Activated CD8-positive, alpha-beta memory T cell treated with anti-CD3 and anti-CD28 coated beads, Interleukin-2, amount 10 ng/mL, durations not matched to agents 7 days and 5 days (primary cell): ENCODE measurements at places on chromosomes 6 and 20. TPM values are rescaled to one million over a fixed set of nuclear protein-coding genes. Genes with fewer than 3 reads are reported as not detected.

DNA sequence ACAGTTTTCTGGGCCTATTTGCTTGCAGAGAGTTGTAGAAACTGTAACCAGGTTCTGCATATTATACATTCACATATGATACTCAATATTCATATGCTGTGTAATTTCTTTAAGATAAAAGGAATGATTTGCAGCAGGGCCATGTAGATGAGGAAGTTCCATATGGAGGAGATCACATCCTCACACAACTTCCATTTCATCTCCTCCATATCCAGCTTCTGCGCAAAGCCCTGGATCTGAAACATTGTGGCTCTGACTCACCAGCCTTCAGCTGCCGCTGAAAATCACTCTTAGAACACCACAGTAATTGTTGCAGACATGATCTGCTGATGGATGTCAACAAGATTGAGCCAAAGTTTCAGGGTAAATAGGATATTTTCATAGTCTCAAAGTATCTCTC lies 57.7 kb downstream of the PXDC1 start:
- H3K4me1 ChIP-seq: no peaks in the 10 kb centered on the region
- no peak overlapping the region for H3K27ac ChIP-seq
- peaks cover 29% of the 10 kb centered on the region for H3K27me3 ChIP-seq
- no peak overlapping the region for H3K4me3 ChIP-seq
- DNase-seq: no peak

- peaks cover 3% of the 10 kb centered on the region for H3K36me3 ChIP-seq
- peaks cover 43% of the 10 kb centered on the region for H3K4me1 ChIP-seq
- DNase-seq: no peak
- no peak overlapping the region for H3K27ac ChIP-seq
- H3K27me3 ChIP-seq: peaks cover 16% of the 10 kb centered on the region
These were observed 2.4 kb upstream of the SPEF1 start for GRCh38 chr20:3783511-3784195.

- H3K4me3 ChIP-seq: no peak overlapping the region
- no peak for DNase-seq
- H3K27ac ChIP-seq: no peak overlapping the region
These were observed 136.4 kb upstream of the JARID2 start for GRCh38 chr6:15109338-15110090.

- peak overlapping the region; percentile 95 for H3K27ac ChIP-seq
- H3K4me1 ChIP-seq: peaks cover 58% of the 10 kb centered on the region
- H3K36me3 ChIP-seq: peaks cover 18% of the 10 kb centered on the region
- H3K27me3 ChIP-seq: no peaks in the 10 kb centered on the region
- H3K4me3 ChIP-seq: peak overlapping the region; percentile 18
These were observed 9.6 kb downstream of the ZBTB2 start for GRCh38 chr6:151381722-151382121.

GRCh38 chr20:20406306-20406705 lies 38.4 kb downstream of the INSM1 start:
- H3K36me3 ChIP-seq: no peaks in the 10 kb centered on the region
- H3K4me3 ChIP-seq: no peak overlapping the region
- no peaks in the 10 kb centered on the region for H3K27me3 ChIP-seq
- H3K4me1 ChIP-seq: peaks cover 2% of the 10 kb centered on the region
- no peak for DNase-seq

DNA sequence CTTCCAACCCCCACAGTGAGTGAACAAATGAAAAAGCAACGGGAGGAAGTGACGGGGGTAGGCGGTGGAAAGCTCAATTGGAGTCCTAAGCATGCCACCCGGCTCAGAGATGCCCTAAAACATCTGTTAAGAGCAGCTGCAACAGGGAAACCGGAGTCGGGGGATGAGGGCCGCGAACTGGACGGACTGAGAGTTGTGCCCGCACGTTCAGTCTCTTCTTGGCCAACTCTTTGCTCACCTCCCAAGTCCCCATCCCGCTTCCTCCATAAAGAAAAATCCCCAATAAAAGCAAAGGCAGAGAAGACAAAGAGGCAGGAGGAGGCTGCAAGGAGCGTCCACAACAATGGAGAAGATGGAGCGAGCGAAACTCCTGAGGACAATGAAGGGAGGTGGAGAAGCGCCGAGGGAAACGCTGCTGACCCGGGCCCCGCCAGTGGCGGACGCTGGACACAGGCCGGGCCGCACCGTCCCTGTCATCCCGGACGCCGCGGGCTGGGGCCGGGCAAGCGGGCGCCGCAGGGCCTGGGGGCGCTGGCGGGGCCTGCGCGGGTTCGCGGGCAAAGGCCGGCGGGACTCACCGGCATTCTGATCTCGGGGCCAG lies 600 bp downstream of the SEC63 start:
- peaks cover 30% of the 10 kb centered on the region for H3K4me1 ChIP-seq
- peak overlapping the region; percentile 99 for H3K4me3 ChIP-seq
- peak overlapping the region; percentile 99 for H3K27ac ChIP-seq
- DNase-seq: peak; percentile 78
- H3K36me3 ChIP-seq: peaks cover 16% of the 10 kb centered on the region
- H3K27me3 ChIP-seq: peaks cover 11% of the 10 kb centered on the region

- H3K27ac ChIP-seq: no peak overlapping the region
- H3K36me3 ChIP-seq: no peaks in the 10 kb centered on the region
- no peaks in the 10 kb centered on the region for H3K27me3 ChIP-seq
These were observed 302.7 kb upstream of the TFAP2D start for GRCh38 chr6:50410579-50410978.

GRCh38 chr20:51365670-51366069 lies 176.8 kb downstream of the NFATC2 start:
- no peak overlapping the region for H3K27ac ChIP-seq
- no peak for DNase-seq
- H3K27me3 ChIP-seq: peaks cover 6% of the 10 kb centered on the region
- H3K36me3 ChIP-seq: peaks cover 9% of the 10 kb centered on the region
- no peak overlapping the region for H3K4me3 ChIP-seq
- peaks cover 18% of the 10 kb centered on the region for H3K4me1 ChIP-seq

DNA sequence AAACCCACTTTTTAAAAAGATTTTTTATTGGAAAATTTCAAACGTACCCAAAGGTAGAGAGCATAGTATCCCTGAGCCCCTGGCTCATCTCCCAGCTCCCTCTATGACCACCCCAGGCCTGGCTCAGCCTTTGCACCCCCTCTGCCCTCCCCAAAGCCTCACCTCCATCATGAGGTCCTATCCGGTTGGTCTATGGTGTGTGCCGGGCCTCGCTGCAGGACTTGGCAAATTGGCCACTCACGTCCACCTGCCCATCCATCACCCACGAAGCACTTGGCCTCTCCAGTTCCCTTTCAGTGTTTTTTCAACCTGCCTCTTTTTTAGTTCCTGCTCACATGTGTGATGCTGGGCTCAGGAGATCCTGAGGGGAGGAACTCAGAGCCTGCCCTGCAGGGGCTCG lies 147.4 kb downstream of the CDH4 start:
- no peak overlapping the region for H3K27ac ChIP-seq
- no peak overlapping the region for H3K4me3 ChIP-seq
- no peaks in the 10 kb centered on the region for H3K4me1 ChIP-seq

GRCh38 chr20:50385733-50386640 lies 124.2 kb upstream of the PTPN1 start:
- peak overlapping the region; percentile 22 for H3K4me3 ChIP-seq
- H3K27me3 ChIP-seq: peaks cover 9% of the 10 kb centered on the region
- peak; percentile 94 for DNase-seq

- H3K4me3 ChIP-seq: no peak overlapping the region
- DNase-seq: no peak
- H3K4me1 ChIP-seq: peaks cover 11% of the 10 kb centered on the region
These were observed 70.3 kb downstream of the ITCH start for GRCh38 chr20:34433391-34433790.

DNA sequence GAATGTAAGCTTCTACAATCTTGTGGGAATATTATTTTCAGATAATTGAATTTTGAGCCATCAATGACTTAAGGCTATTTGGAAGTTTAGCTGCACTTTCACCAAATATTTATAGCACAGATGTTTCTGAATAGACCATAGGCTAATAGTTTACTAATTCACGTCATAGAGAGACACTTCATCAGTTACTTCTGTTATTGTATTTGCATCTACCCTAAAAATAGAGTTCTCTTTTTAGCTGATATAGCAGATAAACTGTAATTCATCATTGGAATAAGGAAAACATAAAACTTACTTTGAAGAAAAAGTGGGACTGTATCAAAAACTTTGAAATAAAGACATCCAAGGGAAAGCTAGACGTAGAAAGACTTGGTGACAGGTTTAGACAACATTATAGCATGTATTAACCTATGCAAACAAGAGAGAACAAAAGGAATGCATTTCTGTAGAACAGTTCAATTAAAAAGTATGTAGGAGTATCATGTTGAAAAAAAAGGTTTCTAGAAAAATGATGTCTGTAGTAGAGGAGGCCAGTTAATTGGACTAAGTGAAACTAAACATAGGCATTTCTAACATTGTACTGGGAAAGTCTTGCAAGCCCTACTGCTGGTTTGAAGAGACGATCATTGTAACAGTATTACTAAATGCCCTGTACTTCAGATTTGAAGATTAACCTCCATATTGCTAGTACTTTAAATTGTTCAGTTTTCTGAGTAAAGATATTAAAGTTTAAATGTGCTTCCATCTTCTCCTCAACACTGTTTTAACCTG lies 123.3 kb downstream of the ZFAND3 start:
- peaks cover under 1% of the 10 kb centered on the region for H3K36me3 ChIP-seq
- H3K4me3 ChIP-seq: no peak overlapping the region
- H3K27ac ChIP-seq: no peak overlapping the region
- H3K4me1 ChIP-seq: peaks cover 15% of the 10 kb centered on the region
- no peak for DNase-seq
- no peaks in the 10 kb centered on the region for H3K27me3 ChIP-seq

- no peak overlapping the region for H3K27ac ChIP-seq
- no peak for DNase-seq
- H3K27me3 ChIP-seq: no peaks in the 10 kb centered on the region
These were observed 135.2 kb upstream of the PRL start for GRCh38 chr6:22432060-22432459.

- H3K4me3 ChIP-seq: peak overlapping the region; percentile 62
- peaks cover 31% of the 10 kb centered on the region for H3K4me1 ChIP-seq
- H3K27ac ChIP-seq: peak overlapping the region; percentile 65
- H3K36me3 ChIP-seq: peaks cover 14% of the 10 kb centered on the region
- DNase-seq: no peak
These were observed 2.0 kb downstream of the EDEM2 start for GRCh38 chr20:35145141-35145564.

DNA sequence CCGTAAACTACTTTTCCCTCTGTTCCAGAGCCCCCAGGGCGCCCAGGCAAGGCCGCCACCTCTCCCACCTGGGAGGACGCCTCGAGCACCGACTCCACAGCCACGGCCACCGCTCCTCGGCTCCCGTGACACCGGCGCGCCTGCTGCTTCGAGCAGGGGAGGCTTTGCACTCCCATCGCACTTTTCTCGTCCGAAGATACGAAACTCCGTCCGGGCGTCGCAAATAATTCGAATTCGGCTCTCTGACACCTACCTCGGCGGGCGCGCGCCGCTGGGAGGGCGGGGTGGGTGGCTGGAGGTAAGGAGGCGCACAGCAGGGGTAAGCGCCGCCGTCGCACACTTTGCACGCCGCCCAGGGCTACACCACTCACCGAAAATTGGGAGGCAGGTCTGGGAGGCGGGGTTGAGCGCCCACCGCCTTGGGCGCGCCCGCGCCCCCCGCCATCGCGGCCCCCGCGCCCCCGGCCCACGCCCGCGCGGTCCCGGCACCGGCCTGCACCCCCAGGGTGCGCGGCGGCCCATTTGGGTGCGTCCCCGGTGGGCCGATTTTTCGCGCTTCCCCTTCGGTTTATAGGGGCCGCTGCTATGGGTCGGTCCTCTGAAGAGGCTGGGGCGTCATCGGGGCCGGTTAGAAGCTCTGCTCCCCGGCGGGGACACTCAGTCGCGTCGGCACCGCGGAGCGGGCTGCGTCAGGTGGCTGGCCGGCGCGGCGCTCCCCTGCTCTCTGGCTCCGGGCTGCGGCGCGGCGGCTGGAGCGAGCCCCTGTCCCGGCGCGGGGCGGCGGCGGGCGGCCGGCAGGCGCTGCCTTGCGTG lies 36.2 kb downstream of the GNAS start:
- H3K36me3 ChIP-seq: peaks cover 13% of the 10 kb centered on the region
- peak; percentile 89 for DNase-seq
- H3K27me3 ChIP-seq: no peaks in the 10 kb centered on the region
- H3K4me1 ChIP-seq: peaks cover 36% of the 10 kb centered on the region

- H3K4me1 ChIP-seq: peaks cover 9% of the 10 kb centered on the region
- no peak for DNase-seq
- no peak overlapping the region for H3K4me3 ChIP-seq
- H3K36me3 ChIP-seq: peaks cover 72% of the 10 kb centered on the region
- no peaks in the 10 kb centered on the region for H3K27me3 ChIP-seq
- H3K27ac ChIP-seq: no peak overlapping the region
These were observed 12.0 kb downstream of the TCP1 start for GRCh38 chr6:159777240-159777904.

- peak; percentile 37 for DNase-seq
- peaks cover 3% of the 10 kb centered on the region for H3K27me3 ChIP-seq
- no peak overlapping the region for H3K27ac ChIP-seq
These were observed 5.6 kb upstream of the APMAP start for GRCh38 chr20:24998121-24998520.

GRCh38 chr6:21033575-21034026 lies 499.3 kb downstream of the CDKAL1 start:
- no peak for DNase-seq
- H3K4me1 ChIP-seq: no peaks in the 10 kb centered on the region
- H3K4me3 ChIP-seq: no peak overlapping the region
- no peaks in the 10 kb centered on the region for H3K27me3 ChIP-seq

DNA sequence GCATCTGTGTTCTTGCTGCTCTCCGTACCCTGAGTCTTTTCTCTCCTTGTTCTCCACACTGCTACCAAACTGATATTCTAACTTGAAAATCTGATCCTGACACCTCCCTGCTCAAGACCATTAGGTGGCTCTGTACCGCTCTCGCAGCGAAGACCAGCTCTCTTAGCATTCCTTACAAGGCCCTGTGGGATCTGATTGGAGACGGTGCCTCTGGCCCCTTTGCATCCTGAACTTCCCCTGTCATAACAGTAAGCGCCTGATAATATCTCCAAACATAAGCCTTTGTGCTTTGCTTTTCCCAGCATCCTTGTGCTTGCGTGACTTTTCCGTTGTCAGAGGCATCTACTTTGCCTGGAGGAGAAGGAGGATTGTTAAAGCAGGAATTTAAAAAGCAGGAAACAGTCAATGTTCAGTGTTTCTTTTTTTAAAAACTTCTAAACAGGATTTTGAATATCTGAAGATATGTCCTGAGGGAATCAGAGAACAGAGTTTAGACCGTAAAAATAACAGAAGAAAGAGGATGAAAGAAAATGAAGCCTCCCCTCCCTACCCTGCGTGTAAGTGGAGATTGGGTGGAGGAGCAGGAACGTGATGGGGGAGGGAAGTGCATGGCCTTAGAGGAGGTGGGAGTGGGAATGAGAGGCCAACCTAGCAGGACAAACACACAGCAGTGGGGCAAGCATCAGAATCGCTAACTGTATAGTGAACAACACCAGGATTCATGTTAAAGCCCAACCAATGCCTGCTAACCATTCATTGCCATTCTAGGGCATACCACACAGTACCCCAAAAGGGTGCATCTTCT lies 89.2 kb upstream of the STMND1 start:
- H3K27ac ChIP-seq: no peak overlapping the region
- peaks cover 44% of the 10 kb centered on the region for H3K27me3 ChIP-seq
- H3K36me3 ChIP-seq: no peaks in the 10 kb centered on the region
- peaks cover 12% of the 10 kb centered on the region for H3K4me1 ChIP-seq

The CNKSR3 gene
- total RNA-seq: not detected

The JPH2 gene
- total RNA-seq: not detected

The HTR1E gene
- total RNA-seq: not detected

The ATP6V1G2 gene
- 3.8 TPM for total RNA-seq

The SMLR1 gene
- not detected for total RNA-seq

The TRDN gene
- total RNA-seq: not detected

The NFATC2 gene
- 39.9 TPM for total RNA-seq

The PRL gene
- not detected for total RNA-seq

The ARMC12 gene
- total RNA-seq: 0.45 TPM

The FLOT1 gene
- total RNA-seq: 165 TPM

The EPHA7 gene
- not detected for total RNA-seq
